CD4-positive, alpha-beta memory T cell (primary cell): ENCODE measurements at places on chromosomes 3 and 15.

- no peak overlapping the region for H3K4me3 ChIP-seq
- no peak for DNase-seq
- no peak overlapping the region for H3K27ac ChIP-seq
These were observed 213.7 kb upstream of the ADAMTS9 start for GRCh38 chr3:64901522-64901885.

- H3K4me3 ChIP-seq = no peak overlapping the region
- no peaks in the 10 kb centered on the region for H3K36me3 ChIP-seq
- H3K4me1 ChIP-seq = peaks cover 2% of the 10 kb centered on the region
These were observed 4.3 kb downstream of the SHF start for GRCh38 chr15:45183511-45183910.

- no peaks in the 10 kb centered on the region for H3K4me1 ChIP-seq
- H3K36me3 ChIP-seq = no peaks in the 10 kb centered on the region
- no peak overlapping the region for H3K27ac ChIP-seq
- H3K4me3 ChIP-seq = no peak overlapping the region
- no peak for DNase-seq
These were observed 463.5 kb upstream of the TGFBR2 start for GRCh38 chr3:30142946-30143345.

GRCh38 chr3:14520149-14520548, 20.0 kb downstream of the GRIP2 start:
- no peaks in the 10 kb centered on the region for H3K27me3 ChIP-seq
- H3K4me3 ChIP-seq = no peak overlapping the region
- no peaks in the 10 kb centered on the region for H3K4me1 ChIP-seq
- H3K36me3 ChIP-seq = no peaks in the 10 kb centered on the region
- no peak overlapping the region for H3K27ac ChIP-seq
- DNase-seq = no peak

- DNase-seq = no peak
- H3K4me3 ChIP-seq = no peak overlapping the region
- H3K4me1 ChIP-seq = peaks cover 20% of the 10 kb centered on the region
These were observed 6.9 kb downstream of the IFT122 start for GRCh38 chr3:129446926-129447325.

DNA sequence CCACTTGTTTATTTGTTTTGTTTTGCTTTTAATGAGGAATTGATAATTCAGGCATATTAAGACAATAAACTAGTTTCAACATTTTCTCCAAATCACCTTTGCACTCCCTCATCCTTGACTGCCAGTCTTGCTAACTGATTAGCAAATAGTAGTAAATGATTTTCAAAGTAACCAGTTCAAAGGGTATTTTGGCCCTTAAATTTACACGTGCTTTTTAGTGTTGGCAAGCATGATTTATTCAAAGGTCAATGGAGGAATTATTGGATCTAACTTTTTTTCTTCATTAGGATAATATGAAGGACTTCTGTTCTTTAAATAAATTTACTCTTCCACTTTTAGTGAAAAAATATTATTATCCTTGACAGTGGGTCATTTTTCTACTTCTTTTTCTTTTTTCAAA, 53.8 kb downstream of the BCHE start:
- DNase-seq = no peak
- H3K27ac ChIP-seq = no peak overlapping the region
- no peaks in the 10 kb centered on the region for H3K4me1 ChIP-seq
- H3K4me3 ChIP-seq = no peak overlapping the region
- H3K36me3 ChIP-seq = no peaks in the 10 kb centered on the region

- H3K27me3 ChIP-seq = no peaks in the 10 kb centered on the region
- no peak overlapping the region for H3K27ac ChIP-seq
- DNase-seq = no peak
- H3K36me3 ChIP-seq = no peaks in the 10 kb centered on the region
- no peak overlapping the region for H3K4me3 ChIP-seq
- H3K4me1 ChIP-seq = peaks cover 15% of the 10 kb centered on the region
These were observed 53.0 kb downstream of the STARD5 start for GRCh38 chr15:81270781-81271491.

GRCh38 chr15:59557581-59557980, 54.0 kb upstream of the GCNT3 start:
- no peaks in the 10 kb centered on the region for H3K27me3 ChIP-seq
- no peak overlapping the region for H3K4me3 ChIP-seq
- no peaks in the 10 kb centered on the region for H3K4me1 ChIP-seq
- H3K27ac ChIP-seq = no peak overlapping the region
- no peaks in the 10 kb centered on the region for H3K36me3 ChIP-seq

DNA sequence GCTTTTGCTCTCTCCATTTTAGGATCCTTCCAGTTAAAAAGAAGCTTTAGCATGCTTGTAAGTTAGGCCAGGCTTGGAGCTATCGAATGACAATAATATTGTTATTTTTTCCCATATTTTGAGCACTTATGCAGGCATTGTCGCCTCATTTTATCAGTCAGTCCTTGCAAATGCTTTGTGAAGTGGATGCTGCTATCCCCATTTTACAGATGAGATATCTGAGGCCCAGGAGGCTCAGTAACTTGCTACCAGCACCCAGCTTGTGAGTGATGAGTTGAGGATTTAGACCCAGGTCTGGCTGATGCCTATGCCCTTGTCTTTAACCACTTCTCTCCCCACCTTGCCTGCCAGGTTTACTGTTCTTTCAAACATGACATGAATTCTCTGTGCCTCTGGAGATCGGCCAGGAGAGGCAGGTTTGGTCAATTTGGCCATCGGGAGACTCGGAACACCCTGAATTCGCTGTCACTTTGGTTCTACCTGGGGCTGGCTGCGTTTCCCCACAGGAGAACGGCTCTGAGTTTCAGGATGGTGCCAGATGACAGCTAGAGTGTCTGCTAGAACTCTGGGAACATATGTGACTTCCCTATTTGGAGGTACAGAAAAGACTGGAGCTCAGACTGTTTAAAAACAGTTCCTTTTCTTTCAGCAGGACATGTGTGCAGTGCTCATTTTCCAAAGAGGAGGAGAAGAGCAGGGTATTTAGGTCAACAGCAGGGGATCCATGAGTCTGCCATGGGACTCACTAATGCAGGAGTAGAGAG, 25.5 kb upstream of the ZNF710 start:
- no peaks in the 10 kb centered on the region for H3K27me3 ChIP-seq
- no peak overlapping the region for H3K4me3 ChIP-seq
- DNase-seq = no peak
- no peaks in the 10 kb centered on the region for H3K36me3 ChIP-seq
- H3K27ac ChIP-seq = no peak overlapping the region
- no peaks in the 10 kb centered on the region for H3K4me1 ChIP-seq

- H3K4me1 ChIP-seq = peaks cover 40% of the 10 kb centered on the region
- no peak overlapping the region for H3K27ac ChIP-seq
- no peak overlapping the region for H3K4me3 ChIP-seq
- DNase-seq = no peak
These were observed 67.5 kb upstream of the AKAP13 start for GRCh38 chr15:85312929-85313331.

GRCh38 chr15:64767203-64767602, 8.2 kb downstream of the RBPMS2 start:
- no peaks in the 10 kb centered on the region for H3K4me1 ChIP-seq
- H3K4me3 ChIP-seq = no peak overlapping the region
- H3K27ac ChIP-seq = no peak overlapping the region
- H3K36me3 ChIP-seq = no peaks in the 10 kb centered on the region
- no peak for DNase-seq
- H3K27me3 ChIP-seq = no peaks in the 10 kb centered on the region
